Pancreas (tissue), 10 donors: ENCODE measurements at places on chromosomes 11 and 22.

DNA sequence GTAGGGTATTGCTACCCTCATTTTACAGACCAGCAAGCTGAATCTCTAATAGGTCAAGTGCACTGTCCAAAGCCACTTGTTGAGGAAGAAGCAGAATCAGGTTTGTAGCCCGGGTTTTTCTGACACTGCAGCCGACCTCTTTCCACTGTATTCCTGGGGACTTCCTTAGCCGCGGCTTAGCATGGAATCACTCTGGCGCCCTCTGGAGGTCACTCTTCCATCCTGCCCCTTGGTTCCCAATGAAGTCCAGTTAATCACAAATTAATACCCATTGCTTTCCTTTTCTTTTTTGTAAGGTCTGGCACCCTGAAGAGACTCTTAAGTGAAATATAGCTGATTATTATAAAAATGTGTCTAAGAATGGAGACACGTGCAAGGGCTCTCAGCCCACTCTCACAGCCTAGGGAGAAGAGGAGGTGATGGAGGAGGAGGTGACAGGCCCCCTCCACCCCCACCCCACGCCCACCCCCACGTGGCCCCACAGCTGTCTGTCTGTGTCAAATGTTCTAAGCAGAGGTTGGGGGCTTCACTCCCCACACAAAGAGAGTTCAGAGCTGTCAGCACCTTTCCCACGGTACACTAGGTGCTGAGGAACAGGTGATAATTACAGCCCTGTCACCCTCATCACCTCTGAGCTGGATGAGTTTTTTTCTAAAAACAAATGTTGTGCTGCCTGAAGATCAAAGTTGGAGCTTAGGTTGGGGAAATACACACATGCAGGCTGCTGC is 57.7 kb upstream of the DRD2 start:
- peak; percentile 77 for DNase-seq

DNA sequence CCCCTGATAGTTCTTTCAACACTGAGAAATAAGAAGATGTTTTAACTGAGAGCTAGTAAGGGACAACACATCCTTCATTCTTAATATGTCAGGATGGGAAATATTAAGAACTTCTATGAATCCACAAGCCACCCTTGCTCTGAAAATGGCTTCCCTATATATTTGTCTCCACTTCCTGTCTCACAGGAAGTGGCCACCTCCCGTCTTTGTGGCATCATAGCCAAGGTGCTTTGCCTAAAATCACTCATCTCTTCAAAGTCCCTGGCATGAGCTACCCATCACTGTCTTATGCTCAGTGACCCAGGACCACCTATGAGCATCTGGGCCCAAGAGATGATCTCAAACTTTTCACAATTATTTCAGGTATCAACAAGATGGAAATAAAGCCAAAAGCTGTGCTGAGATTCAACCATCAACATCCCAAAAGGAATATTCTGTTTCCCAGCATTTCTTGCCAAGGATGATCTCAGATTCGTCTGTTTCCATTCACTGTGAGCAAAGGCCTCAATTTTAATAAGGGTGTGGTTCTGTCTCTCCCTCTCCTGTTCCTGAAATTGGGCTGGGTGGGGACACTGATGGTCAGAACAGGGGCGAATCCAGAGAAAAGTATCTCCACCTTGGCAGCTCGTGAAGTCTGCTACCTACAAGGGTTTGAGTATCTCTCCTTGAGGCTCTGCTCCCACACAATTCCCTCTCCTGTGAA is 493.9 kb downstream of the MN1 start:
- no peak for DNase-seq

DNA sequence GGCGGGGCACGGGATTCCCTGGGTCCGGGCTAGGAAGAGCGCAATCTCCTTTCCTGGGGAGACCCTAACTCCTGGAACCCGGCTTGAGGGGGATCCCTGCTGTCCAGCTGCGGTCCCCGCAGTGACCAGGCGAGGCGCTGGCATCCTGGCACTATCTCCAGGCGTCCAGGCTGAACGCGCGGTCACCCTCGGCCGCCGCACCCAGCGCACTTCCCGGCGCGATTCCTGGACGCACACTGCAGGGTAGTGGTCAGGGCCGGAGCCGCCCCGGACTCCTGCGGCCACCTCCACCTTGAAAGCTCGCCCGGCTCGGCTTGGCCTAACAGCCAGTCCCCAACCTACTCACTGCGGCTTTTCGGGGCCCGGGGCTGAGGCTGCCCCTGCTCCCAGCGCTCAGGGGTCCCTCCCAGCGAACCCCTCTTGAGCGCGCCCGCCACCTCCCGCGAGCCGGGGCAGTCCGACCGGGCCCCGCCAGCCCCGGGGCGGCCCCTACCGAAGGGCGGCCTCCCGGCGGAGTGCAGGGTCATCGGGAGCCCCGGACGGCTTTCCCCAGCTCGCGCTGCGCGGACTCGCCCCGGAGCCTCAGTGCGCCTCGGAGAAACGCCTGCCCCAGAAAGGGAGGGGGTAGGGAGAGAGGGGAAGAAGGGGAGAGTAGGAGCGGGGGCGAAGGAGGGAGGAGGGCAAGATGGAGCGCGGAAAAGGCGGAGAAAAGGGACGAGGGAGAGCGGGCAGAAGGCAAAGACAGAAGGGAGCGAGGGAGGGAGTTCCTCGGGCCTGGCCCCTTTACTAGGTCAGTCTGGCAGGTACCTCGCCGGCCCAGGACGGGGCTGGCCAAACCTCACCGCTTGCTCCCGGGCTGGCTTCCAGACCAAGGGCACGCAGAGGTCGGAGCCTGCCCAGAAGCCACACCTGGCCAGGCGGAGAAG is 1.0 kb downstream of the POU2AF3 start:
- peak; percentile 69 for DNase-seq

DNA sequence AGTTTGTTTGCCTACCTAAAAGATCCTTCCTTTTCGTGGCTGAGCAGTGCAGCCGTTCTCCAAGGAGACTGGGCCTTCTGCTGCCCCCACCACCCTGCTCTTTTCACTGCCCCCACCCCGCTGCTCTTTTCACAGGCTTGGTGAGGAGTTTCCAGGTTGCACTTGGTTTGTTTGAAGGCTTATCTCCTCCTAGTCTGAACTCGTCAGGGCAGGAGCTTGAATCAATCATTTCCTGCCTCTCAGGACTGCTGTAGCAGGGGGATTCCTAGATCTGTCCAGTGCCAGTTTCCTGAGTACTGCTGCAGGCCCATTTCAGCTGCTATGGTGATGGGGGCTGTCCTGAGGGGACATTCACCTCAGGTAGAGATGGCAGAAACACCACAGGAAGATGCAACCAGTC is 10.0 kb downstream of the MED15 start:
- no peak for DNase-seq

- peak; percentile 51 for DNase-seq
These were observed 1.9 kb downstream of the LRP4 start for GRCh38 chr11:46916286-46917108.
